Kidney tubule cell (primary cell): ENCODE measurements at places on chromosomes 3 and 15.

DNA sequence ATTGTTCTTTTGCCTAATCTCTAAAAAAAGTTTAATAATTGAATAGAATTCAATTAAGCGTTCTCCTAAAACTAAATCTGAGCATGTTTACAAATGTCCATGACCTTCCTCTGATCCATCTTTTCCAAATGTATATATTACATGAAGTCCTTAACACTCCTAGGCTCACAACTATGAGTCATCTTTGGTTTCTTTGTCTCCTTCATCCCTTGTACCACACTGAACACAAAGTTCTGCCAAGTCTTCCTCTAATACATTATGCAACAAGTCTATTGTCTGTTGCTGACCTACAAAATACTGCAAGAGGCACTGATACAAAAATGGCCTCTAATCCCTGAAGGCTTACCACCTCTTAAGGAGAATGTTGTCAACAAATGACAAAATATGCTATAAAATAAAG, 550.2 kb downstream of the PYDC2 start:
- DNase-seq: no peak

DNA sequence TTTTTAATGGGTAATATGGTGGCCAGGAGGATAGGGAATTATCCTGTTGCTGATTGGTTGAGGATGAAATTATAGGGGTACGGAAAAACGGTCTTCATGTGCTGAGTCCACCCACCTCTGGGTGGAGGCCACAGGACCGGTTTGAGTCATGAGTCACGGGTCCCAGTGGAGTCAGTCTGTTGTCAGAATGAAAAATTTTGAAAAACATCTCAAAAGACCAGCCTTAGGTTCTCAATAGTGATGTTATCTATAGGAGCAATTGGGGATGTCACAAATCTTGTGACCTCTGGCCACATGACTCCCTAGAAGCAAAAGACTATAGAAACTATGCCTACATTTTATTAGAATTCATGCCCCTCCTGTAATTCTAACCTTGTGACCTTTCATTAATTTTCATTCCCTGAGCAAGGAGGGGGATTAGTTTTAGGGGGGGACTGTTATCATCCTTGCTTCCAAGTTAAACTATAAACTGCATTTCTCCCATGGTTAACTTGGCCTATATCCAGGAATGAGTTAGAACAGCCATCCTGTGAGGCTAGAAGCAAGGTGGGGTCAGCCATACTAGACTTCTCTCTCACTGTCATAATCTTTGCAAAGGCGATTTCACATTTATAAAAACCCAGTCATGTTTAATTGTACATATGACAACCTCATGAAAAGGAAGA, 101.2 kb downstream of the TCF12 start:
- DNase-seq: peak; percentile 20

GRCh38 chr3:151839313-151839631, 25.4 kb downstream of the AADAC start:
- no peak for DNase-seq

- DNase-seq: no peak
Measured at GRCh38 chr15:91225741-91226140, 125.7 kb downstream of the SV2B start.

DNA sequence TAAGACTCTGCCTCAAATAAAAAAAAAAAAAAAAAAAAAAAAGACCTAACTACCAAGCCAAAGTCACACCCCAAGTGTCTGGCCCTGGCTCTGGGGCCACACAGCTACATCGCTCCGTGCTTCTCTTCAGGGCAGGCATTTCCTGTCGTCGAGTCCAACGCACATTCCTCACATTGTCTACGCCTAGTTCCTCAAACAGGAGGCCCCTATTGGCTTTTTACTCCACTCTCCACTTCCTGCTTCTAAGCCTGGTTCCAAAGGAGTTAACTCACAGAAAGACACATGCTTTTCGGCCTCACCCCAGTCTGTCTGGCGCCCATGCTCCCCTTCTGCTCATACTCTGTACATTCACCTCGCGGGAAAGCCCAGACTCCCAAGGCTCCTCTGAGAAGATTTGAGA, 28.8 kb downstream of the KNG1 start:
- DNase-seq: peak; percentile 92

DNA sequence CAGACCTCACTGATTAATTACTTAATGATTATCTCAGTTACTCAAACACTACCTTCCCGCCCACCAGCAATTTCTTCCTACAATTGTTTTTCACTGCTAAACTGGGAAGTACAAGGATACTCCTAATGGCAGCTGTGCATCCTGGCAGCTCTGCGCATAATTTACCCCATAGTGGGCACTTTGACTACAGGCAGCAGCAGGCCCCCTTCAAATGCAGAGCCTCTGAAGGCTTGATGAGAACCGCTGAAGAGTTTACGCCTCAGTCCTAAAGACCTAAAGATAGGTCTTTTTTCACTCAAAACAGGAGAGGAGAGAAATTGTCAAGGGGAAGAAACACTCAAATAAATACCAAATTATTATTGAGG, 10.7 kb downstream of the CCDC32 start:
- DNase-seq: no peak

- DNase-seq: no peak
Measured at GRCh38 chr15:38587214-38587613, 22.6 kb upstream of the RASGRP1 start.
